ENCODE measurements at places on chromosomes 11 and 22.

DNA sequence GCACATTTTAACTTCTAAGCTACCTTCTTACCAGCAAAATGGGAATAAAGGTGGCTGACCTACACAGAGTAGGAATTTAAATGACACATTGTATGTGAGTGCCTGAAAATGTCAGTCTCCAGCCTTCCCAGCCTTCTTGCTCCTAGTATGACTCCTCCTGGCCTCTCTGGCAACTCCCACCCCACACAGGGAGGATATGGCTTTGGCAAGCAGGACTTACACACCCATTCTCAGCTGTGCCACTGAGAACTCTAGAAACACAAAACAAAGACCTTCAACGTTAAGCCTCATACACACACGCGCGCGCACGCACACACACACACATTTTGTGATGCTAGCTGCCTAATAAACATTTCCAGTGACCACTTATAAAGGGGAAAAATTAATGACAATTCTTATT lies 65.8 kb downstream of the PACSIN2 start:
- no peak for DNase-seq

DNA sequence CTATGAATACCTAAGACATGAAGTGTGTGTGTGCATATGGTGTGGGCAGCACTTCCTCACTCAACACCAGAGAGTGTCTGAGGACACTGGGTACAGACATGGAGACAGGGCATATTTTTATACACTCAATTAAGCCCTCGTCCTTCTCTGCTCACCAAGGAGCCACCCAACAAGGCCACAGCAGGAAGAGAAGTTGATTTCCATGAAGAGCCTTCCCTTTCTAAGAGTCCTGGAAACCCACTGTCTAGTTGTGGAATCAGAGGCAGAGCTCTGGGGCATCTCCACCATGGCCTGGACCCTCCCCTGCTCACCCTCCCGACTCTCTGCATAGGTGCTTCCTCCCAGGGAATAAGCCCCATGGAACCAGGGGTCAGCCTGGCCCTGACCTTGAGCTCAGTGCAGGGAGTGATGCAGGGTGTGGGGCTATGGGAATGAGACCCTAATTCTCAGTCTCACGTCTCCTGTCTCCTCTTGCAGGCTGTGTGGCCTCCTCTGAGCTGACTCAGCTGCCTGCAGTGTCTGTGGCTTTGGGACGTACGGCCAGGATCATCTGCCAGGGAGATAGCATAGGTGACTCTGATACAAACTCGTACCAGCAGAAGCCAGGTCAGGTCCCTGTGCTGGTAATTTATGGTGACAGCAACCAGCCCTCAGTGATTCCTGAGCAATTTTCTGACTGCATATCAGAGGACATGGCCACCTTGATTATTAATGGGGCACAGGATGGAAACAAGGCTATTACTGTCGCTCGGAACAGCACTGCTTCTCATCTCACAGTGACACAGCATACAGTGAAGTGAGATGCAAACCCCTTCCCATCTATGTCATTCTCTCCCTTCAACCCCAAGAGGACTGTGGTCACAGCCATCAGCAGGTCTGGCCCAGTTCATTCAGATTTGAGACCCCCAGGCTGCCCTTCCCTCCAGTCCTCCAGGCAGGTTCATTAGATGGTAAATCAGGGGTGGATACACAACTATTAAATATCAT lies 14.6 kb upstream of the IGLL5 start:
- no peak for DNase-seq

- DNase-seq = no peak
Observed at GRCh38 chr11:46445920-46446771, 54.6 kb upstream of the CHRM4 start.

DNA sequence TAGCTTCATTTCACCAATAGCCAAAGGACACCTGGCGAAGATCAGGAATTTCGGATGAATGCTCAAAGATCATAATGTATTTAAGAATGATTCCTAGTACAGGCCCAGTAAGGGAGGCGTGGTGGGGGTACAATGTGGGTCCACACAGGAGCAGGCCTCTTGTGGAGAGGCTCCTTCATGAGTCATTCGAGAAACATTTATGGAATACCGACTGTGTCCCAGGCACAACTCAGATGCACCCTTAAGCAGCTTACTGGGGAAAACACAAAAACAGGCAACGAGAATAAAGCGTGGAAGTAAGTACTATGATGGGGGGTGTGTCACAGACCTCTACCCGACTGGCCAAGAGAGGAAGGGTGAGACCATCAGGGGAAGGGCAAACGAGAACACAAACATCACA lies 44.5 kb downstream of the SMCO4 start:
- no peak for DNase-seq

DNA sequence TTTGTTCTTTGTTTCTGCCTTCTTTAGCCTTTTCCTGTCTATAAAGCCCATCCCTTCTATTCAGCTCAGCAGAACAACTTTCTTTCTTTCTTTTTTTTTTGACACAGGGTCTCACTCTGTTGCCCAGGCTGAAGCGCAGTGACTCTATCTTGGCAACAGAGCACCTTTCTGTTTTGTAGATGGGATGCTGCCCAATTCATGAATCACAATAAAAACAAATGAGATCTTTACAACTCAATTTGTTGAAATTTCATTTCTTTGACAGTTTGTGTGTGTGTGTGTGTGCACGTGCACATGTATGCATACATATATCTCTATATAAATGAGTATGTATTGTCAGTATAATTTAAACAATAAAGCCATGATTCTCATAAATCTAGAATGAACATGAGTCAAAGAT lies 25.5 kb downstream of the TSPAN18 start:
- no peak for DNase-seq

Data from activated naive CD4-positive, alpha-beta T cell treated with Interleukin-2 at 50 U/mL for 16 hours (primary cell).